ENCODE measurements at places on chromosomes 3 and 15. TPM values are rescaled to one million over a fixed set of nuclear protein-coding genes. Genes with fewer than 3 reads are reported as not detected.
A peak's percentile ranks its signal among the peaks of the same experiment; 100 is the strongest.

GRCh38 chr15:60580650-60581376 lies 101.9 kb upstream of the ICE2 start:
- peak; percentile 68 for DNase-seq

GRCh38 chr3:193194371-193194770 lies 46.7 kb upstream of the PLAAT1 start:
- DNase-seq = no peak

TM4SF4 gene
- total RNA-seq = not detected

DNA sequence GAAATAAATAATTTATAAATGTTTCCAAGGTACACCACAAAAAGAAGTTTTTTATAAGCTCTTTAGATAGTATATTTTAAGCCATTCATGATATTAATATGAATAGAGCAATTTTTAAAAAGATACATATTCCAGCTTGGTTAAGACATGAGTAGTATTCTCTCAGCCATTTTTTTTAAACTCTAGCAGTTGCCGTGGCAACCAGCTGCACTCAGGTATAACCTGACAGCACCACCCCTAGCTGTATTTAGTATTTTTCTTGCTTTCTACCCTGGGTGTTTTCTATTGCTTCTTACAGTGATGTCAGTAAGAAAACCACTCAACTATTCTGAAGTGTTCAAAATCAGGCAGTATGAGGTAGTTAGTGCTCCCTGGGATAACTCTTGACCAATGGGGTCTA lies 496.3 kb upstream of the CNTN3 start:
- no peak for DNase-seq

SLC12A6 gene
- 24.8 TPM for total RNA-seq

CYP1A2 gene
- total RNA-seq = not detected

TMC3 gene
- not detected for total RNA-seq

DNA sequence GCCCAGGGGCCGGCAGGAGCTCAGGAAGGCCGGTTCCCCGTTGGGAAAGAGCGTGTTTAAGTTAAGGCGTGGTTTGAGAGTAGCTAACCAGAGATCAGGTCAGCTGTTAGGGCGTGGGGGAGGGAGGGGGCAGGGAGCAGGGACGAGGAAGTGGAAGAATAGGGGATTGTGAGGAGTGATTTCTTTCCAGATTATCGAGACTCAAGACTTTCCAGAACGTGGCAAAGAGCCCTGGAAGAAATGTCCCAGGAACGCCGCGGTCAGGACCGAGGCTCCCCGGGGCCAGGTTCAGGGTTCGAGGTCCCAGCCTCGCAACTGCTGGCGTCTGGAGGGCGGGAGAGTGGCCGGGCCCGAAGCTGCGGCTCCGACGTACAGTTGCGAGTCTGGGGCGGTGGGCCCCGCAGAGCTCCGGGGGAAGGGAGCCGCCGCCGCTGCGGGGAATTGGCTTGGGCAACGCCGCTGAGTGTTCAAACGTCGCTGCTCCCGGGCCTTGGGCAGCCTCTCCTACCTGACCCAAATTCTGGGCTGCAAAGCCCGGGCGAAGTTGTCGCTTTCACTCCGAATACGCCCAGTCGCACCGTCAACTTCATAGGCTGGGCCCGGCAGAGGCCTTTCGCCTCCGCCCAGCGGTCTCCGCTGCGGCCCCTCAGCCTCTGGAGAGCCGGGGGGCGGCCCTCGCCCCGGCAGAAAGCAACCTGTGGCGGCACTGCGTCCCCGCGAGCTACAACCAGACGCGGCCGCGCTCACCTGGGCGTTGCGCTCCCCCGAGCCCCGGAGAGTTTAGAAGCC lies 9.5 kb downstream of the ISL2 start:
- no peak for DNase-seq

- no peak for DNase-seq
Measured at GRCh38 chr3:172735014-172735413, 15.5 kb upstream of the ECT2 start.

GRCh38 chr15:50051811-50052419 lies 67.1 kb downstream of the ATP8B4 start:
- peak; percentile 33 for DNase-seq

DNA sequence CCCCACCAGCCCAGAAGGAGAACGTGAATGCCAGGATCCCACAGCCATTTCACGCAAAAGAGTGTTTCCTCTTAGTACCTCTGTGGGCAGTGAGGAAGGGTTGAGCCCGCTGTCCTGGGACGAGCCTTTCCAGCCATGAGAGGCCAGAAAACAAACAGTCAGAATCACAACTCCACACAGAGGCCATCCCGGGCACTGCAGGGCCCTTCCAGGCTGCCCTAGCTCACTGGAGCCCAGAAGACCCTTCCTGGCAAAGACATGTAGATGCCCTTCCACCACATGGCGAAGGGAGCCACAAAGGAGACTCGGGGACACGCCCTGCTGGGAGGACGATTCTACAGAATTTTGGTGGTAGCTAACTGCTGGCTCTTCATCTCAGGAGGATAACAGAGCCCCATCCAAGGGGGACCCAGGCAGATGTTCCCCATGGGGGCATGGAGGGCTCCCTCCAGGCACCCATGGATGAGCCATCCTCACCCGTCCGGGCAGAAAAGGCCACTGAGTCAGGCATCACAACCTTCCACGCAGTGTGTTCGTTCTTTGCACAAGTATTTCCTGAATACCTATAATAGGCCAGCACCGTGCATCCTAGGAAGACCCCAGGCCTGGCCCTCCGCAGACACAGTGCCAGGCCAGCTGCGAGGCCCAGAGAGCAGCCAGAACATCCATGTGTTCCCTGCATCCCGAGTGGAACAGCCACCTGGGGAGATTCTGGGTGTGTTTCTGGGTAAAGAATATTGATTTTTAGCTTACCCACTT lies 47.2 kb downstream of the SLC12A8 start:
- DNase-seq = no peak

SH2D7 gene
- total RNA-seq = 0.29 TPM

DNA sequence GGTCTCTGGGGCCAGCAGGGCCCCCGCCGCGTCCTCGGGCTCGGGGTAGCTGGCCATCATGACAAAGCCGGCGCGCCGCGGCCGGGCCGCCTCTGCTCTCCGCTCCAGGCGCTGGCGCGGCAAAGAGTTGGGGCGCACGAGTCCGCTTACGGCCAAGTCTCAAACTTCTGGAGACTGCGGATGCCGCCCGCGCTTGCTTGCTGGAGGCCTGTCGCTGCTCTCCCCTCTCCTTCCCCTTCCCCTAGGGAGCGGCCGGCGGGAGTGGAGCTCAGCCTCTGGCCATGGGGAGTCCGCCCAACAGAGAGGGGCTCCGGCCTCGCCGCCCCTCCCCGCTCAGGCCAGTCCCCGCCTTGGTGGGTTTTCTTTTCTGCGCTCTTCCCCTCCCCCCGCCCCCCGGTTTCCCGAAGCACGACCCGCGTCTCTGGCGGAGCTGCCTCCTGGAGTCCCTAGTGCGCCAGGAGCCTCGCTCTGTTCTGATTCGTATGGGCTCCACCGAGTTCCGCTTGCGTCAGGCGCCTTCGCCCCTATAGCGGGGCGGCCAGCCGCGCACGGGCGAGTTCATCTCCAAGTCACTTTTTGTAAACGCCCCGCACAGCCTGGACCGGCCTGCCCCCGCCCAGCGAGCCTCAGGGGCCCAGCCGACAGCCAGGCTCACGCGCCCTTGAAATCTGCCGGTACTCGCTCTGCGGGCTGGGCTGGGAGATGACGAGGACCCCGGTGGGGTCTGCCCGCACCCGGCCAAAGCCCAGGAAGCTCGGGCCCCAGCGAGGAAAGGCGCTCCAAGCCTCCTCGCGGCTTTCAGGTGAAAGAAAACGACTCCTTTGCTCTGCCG lies at the start of the genes FOXL2 and FOXL2NB:
FOXL2 (minus strand) TSS at position 475 of the 832 bp plus-strand sequence; CDS start at position 60, 415 bp downstream.
FOXL2NB (plus strand) TSS at position 555 of the 832 bp plus-strand sequence; CDS start at position 703, 148 bp downstream.
- DNase-seq = no peak

LDHAL6B gene
- not detected for total RNA-seq

DNA sequence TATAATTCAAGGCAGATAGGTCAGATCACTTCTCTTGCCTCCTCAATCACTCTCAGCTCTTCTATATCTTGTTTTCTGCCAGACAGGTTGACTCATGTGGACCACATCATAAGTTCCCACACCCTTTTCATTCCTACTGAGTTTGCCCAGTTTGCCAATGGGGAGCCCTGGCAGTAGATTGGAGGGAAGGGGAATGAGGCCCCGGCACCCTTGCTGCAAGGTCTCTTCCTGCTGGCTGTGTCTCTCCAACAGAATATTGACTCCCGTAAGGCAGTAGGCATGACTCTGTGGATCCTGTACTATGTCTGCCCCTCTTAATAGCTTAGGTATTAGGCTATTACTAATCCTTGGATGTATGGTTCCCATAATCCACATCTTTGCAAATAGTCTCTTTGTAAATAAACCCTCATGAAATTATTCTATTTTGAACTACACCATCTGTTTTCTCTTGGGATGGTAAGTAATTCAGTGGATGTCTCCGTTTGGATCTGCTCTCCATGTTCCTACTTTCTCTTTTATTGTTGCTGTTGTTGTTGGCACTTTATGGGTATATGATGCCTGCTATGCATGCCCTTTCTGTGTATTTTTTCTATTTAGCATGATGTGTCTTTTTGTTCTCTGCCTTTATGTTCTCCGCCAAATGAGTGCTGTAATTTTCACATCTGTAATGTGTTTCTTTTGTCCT lies 65.5 kb upstream of the DCBLD2 start:
- no peak for DNase-seq

All from activated CD8-positive, alpha-beta T cell treated with anti-CD3 and anti-CD28 coated beads, Interleukin-2, amount 10 ng/mL, durations not matched to agents 7 days and 5 days (primary cell).